H9 (cell line): ENCODE measurements at places on chromosomes 1 and 21. TPM values are rescaled to one million over a fixed set of nuclear protein-coding genes. Genes with fewer than 3 reads are reported as not detected.
A peak's percentile ranks its signal among the peaks of the same experiment; 100 is the strongest.

MYOG gene
- total RNA-seq, result not detected in 2 replicates

- H3K27ac ChIP-seq, result no peak overlapping the region
- H3K4me3 ChIP-seq, result no peak overlapping the region
- H3K4me1 ChIP-seq, result no peaks in the 10 kb centered on the region
- no peaks in the 10 kb centered on the region for H3K27me3 ChIP-seq
Observed at GRCh38 chr1:22935433-22935832, 37.2 kb downstream of the LACTBL1 start.

DNA sequence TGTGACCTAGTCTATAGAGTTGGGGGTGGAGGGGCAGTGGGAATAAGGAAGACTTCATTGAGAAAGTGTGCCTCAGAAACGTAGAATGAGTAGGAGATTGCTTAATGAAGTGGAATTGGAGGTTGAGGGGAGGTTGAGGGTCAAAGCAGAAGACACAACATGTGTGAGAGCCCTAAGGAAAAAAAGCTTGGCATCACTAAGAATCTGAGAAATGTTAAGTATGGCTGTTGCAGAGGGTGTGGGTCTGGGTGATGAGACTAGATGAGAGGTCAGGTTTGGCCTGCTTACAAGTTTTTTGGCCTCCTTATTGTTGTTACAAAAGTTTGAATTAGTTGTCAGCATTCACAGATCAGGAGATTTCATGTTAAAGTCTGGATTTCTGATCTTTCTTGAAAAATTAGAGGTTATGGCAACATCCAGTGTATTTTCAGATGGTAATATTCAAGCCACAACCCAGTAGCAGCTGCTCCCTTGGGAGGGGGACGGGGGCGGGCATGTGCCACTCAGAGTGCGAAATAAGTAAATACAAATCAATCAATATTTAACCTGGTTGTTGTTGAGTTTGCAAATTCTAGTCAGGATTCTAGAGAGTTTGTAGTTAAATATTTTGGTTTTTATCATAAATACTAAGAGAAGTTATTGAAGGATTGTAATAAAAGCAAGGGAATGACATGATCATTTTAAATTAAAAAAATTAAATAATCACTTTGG lies 4.3 kb downstream of the MAN1A2 start:
- no peak for DNase-seq
- H3K27ac ChIP-seq, result no peak overlapping the region
- H3K4me3 ChIP-seq, result no peak overlapping the region
- H3K36me3 ChIP-seq, result no peaks in the 10 kb centered on the region
- H3K4me1 ChIP-seq, result peaks cover 2% of the 10 kb centered on the region; the same call in 1 of the 2 replicates

DNA sequence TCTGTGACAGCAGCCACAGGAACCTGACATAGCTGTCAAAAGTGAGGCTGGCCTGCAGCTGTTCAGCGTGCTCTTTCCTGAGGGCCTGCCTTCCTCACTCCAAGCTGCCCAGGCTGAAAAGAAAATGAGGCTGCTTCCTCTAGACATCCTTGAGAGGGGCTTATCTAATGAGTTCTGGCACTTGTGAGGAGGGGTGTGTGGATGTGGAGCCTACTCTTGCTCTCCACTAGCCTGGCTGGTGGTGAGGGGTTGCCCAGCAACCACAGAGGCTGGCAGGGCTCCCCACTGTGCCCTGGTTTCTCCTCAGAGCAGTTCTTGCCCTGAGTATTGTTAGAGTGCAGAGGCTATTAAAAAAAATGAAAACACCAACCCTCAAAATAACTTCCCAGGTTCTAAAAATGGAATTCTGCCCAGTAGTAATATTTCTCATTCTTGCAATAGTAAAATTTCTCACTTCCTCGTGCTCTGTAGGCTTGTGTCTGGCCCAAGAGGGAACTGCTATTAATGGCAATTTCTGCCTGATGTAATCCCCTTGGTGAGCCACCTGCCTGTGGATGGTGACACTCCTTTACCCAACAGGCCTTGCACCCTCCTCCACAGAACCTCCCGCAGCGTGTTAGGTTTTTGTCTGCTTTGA lies 52.6 kb upstream of the EPS8L3 start:
- H3K27ac ChIP-seq, result no peak overlapping the region
- H3K27me3 ChIP-seq, result no peaks in the 10 kb centered on the region
- DNase-seq, result no peak
- H3K4me1 ChIP-seq, result no peaks in the 10 kb centered on the region

DNA sequence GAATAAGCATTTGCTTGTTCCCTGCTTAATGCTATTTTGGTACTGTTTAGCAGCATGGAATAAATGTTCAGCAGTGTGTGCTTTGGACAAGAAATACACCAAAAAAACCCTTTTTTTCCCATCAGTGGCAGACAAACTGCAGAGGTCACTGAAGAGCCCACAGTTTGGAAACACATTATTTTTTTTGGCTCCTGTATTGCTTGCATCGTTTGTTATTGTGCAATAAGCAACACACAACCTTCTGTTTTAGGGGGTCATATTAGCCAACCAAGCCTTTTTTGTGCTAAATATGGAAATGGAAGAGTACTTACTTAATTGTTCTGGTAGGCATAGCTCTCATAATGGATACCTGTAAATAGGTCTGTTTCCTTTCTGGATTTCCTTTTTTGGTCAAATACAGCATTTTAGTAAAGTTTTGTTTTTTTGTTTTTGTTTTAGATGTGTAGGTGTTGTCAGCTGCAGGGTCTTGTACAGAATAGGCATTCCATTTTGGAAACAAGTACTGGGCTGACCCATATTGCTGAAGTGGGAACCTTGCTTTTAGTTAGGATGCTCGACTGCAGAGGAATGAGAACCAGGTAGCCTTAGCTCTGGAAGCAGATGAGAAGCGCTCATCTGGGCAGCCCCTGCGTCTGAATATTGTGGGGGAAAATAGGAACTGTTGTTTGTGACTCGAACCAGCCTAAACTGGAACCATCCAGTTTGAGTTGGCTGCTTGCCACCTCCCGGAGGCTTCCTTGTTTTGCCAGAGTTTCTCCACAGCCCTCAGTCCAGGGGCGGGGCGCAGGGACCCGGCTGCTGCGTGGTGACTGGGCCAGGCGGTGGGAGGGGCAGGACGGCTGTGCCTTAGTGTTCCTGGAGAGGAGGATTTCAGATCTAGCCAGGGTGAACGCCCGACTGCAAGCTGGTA lies 38.4 kb downstream of the SPEN start:
- H3K4me3 ChIP-seq, result peak overlapping the region; percentile 69
- peak; percentile 91 for DNase-seq
- no peaks in the 10 kb centered on the region for H3K27me3 ChIP-seq
- H3K27ac ChIP-seq, result peak overlapping the region; percentile 98

ZC3H12A gene
- 6.7 and 6.8 TPM in 2 replicates for total RNA-seq

DNA sequence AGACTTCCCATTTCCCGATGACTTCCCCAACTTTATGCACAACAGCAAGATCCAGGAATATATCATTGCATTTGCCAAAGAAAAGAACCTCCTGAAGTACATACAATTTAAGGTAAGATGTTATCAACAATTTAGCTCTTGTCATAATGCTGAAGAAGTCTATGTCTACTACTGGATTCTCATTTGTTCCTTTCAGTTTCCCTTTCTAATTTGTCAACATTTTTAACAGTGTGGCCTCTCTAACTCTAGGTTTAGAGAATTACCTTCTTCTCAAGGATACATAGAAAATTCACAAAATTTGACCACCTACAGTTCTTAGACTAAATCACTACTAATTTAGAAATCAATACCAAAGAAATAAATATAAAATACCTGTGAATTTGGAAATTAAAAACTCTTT lies 13.2 kb downstream of the FMO3 start:
- no peaks in the 10 kb centered on the region for H3K27me3 ChIP-seq
- no peaks in the 10 kb centered on the region for H3K36me3 ChIP-seq
- H3K4me3 ChIP-seq, result no peak overlapping the region
- no peak overlapping the region for H3K27ac ChIP-seq
- no peak for DNase-seq
- no peaks in the 10 kb centered on the region for H3K4me1 ChIP-seq

EXTL1 gene
- 1.0 and 1.1 TPM in 2 replicates for total RNA-seq

ARMH1 gene
- total RNA-seq, result 0.68 and 1.0 TPM in 2 replicates

DNA sequence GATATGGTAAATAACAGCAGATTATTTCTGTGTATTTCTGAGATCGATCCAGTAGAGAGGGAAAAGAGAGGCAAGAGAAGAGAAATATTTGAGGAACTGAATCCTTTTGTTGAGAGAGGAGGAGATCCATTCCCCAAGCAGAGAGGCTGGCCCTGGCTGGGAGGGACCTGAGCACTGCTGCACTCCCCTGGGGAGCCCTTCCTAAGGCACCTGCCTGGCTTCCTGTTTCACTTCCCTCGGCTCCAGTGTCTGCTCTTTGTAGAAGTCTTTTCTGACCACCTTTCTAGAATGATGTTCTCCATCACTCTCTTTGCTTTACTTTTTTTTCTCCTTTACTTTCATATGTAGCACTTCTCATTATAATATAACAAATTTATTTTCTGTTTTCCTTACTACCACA lies 42.3 kb upstream of the SLC6A9 start:
- no peaks in the 10 kb centered on the region for H3K27me3 ChIP-seq
- H3K36me3 ChIP-seq, result no peaks in the 10 kb centered on the region; the same call in 2 of the 3 replicates
- H3K4me1 ChIP-seq, result peaks cover 3% of the 10 kb centered on the region; the same call in 1 of the 2 replicates
- H3K4me3 ChIP-seq, result no peak overlapping the region

SHE gene
- 0.35 and 0.48 TPM in 2 replicates for total RNA-seq

- H3K27ac ChIP-seq, result no peak overlapping the region
- H3K4me3 ChIP-seq, result no peak overlapping the region
- H3K36me3 ChIP-seq, result no peaks in the 10 kb centered on the region
- no peaks in the 10 kb centered on the region for H3K4me1 ChIP-seq
- no peaks in the 10 kb centered on the region for H3K27me3 ChIP-seq
- DNase-seq, result no peak
Observed at GRCh38 chr1:91761295-91761721, 124.6 kb downstream of the TGFBR3 start.
